ENCODE measurements at places on chromosomes 4 and X.

DNA sequence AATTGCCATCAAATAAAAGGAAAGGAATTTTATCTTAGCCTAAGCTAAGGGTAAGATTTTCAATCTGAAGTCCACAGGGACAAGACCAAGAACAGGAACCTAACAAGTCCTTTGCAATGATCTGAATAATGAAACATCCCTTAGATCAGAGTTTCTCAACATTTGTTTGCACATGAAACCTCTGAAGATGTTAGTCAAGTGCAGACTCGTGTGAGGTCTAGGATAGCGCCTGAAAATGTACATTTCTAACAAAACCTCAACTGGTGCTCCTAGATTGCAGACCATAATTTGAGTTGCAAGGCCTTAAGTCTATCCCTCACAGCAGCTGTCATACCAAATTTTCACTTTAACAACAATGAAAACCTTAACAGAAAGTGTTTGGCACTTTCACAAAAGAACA lies 337.6 kb downstream of the DMD start:
- DNase-seq: no peak

DNA sequence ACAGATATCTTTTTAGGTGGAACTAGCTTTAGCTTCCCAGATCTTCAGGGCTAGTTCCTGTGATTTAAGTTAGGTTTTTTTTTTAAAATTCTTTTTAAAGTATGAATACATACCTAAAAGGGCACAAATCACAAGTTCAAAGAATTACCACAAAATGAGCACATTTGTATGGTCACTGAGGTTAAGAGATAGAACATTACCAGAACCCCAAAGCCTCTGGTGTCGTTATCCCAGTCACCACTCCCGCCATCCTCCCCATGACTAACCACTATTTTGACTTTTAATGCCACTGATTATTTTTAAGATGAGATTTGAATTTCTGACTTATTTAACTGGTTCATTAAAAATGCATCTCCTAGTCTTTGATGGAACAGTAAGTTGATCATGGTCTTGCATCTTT lies 5.4 kb downstream of the PGK1 start:
- DNase-seq: no peak

DNA sequence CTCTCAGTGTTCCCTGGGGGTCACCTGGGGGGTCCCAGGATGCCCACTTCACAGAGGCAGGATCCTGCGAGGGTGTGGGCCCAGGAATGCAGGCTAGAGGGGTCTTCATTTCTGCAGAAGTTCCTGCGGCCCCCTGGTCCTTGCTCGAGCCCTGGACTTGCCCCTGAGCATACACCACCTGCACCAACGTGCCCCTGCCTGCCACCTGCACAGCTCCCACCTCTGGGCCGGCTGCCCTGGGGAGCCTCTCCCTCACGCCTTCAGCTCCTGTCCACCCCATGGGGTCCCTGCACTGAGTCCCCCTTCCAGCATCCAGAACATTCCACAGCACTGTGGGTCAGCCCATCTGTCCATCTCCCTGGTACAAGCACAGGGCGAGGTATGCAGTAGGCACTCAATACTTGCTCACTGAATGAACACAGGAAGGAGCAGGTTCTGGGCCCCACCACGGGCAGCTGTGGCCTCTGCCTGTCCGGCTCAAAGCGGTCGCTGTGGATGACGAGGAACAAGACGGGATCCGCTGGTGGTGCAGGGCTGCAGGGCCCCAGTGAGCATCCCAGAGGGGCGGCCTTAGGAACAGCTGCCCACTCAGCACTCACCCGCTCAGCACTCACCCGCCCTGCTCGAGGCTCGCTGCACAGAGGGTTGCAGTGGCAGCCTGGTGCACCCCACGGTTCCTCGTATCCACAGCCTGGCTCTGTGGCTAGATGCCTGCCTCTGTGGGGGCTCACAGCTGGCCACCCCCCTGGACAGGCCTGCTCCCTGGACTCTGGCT lies 70.5 kb upstream of the MXD4 start:
- no peak for DNase-seq

DNA sequence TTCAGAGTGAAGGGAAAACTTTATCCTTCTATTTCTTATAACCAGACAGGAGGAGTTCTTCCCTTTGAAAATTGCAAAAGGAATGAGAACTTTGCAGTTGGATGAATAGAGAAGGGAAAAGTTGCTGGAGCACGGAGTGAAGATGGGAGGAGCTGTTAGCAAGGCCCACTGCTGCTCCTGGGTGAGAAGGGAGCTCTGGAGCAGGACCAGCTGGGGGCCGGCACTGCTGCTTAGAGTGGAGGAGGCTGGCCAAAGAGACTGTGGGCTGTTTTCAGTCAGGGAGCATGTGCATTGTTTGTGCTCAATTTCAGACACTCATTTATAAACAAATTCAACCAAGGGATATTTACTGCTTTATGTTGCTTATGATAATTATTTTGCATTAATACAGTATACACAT lies 164.2 kb downstream of the STIM2 start:
- DNase-seq: no peak

- no peak for DNase-seq
Observed at GRCh38 chrX:56397636-56398035, 165.5 kb downstream of the KLF8 start.

DNA sequence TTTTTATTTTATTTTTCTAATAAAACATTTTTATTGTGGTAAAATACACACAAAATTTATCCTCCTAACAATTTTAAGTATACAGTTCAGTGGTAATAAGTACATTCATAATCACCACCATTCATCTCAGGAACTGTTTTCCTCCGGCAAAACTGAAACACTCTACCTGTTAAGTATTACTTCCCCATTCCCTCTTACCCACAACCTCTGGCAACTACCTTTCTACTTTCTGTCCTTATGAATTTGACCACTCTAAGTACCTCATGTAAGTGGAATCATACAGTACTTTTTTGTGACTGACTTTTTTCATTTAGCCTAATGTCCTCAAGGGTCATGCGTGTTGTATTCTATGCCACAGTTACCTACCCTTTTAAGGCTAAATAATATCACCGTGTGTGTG lies 21.1 kb upstream of the HSFX4 start:
- DNase-seq: no peak

GRCh38 chrX:134868771-134869495 lies 121.9 kb upstream of the SMIM10 start:
- no peak for DNase-seq

- DNase-seq: no peak
Observed at GRCh38 chr4:106981431-106981830, 54.7 kb downstream of the DKK2 start.

DNA sequence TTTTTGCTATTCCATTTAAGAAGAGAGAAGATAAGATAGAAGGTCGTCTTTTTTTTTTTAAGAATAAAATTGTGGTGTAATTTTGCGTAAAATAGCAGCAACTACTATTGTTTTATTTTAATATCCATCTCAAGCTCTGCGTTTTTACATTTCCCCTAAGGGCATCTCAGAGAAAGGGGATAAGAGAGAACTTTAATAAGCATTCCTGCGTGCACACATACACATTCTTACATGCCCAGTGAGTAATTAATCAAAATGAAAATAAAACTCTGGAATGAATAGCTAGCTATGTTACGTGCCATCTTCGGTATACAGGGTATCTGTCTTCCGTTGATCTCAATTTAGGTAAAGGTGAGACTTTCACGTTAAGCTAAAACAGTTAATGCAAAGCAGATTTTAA lies 200.3 kb upstream of the TENM3 start:
- no peak for DNase-seq

DNA sequence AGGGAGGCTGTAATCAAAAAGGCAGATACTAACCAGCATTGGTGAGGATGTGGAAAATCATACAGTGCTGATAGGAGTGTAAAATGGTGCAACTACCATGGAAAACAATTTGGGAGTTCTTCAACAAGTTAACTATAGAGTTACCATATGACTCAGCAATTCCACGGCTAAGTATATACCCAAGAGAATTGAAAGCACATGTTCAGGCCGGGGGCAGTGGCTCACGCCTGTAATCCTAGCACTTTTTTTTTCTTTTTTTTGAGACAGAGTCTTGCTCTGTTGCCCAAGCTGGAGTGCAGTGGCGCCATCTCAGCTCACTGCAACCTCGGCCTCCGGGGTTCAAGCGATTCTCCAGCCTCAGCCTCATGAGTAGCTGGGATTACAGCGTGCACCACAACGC lies 15.0 kb upstream of the CD99L2 start:
- no peak for DNase-seq

GRCh38 chr4:41256131-41256739 lies 493 bp upstream of the UCHL1 start:
- DNase-seq: no peak

DNA sequence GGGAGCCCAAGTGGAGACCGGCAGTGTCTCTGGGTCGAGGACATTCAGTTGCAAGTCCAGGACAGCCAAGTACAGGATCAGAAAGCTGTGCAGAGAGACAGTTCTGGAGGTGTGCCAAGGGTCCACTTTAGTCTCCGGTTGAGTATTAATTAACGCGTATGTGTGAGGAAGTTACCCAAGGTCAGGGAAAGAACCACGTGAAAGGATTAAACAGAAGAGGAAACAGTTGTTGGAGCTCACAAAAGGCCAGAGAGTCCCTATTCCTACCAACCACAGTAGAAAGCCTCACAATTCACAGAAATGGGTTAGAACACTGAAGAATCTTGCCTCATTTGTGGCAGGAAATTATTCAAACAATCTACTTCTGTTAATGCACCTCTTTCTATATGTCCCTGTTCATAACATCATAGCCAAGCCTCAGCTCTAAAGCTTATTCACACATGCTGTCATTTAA lies 17.9 kb upstream of the NSUN7 start:
- no peak for DNase-seq

DNA sequence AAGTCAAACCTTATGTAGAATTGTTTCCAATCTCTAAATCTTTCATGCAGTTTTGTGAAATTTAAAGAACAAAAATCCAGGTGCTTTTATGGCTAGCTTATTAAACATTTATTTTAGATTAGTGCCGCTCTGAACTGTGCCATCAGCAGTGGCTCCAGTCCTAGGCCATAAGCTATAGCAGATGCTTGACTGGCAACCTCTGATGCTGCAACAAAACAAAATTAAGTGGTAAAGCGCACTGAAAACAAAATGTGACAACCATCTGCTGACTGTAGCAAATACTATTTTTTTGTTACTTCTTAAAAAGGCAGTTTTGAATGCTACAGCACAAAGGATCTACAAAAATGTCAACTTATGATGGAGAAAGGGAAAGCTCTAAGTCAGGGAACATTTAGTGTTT lies 237.4 kb downstream of the DCLK2 start:
- no peak for DNase-seq
